SK-N-SH treated with all-trans-retinoic acid at 6 μM for 48 hours (cell line): ENCODE measurements at places on chromosomes 1 and 21.
A peak's percentile ranks its signal among the peaks of the same experiment; 100 is the strongest.

- no peak for ATAC-seq
These were observed 54.2 kb upstream of the RABGAP1L start for GRCh38 chr1:174105086-174105485.

DNA sequence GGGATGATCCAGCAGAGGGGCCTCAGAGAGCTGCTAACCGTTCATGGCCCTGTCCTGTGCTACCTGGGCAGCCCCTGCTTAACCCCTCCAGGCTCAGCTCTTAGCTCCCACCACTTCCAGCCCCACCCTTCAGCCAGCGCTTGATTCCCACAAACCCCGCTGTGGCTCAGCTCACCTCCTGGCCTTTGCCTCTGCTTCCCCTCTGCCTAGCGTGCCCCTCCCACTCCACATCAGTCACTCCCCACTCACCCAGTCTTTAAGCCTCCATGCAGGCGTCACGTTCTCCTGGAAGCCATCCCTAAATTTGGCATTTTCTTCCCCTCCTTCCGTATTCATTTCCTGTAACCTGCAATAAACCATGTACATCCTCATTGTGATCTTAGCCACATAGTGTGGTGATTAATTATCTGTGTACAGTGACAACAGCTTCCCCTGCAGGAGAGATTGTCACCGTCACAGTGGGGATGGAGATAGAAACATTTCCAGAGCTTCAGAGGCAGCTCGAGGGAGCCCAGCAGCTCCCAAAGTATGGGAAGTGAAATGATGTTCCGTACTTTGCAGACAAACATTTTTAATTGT is 65.5 kb downstream of the EPHB2 start:
- ATAC-seq: no peak

GRCh38 chr1:76190749-76191424 is 116.3 kb downstream of the ST6GALNAC3 start:
- no peak for ATAC-seq

GRCh38 chr1:154328318-154329151 is 3.2 kb downstream of the ATP8B2 start:
- peak; percentile 51 for ATAC-seq

- ATAC-seq: no peak
These were observed 109.1 kb downstream of the OLFML2B start for GRCh38 chr1:161914595-161914994.

- no peak for ATAC-seq
These were observed 6.6 kb upstream of the PRPF38B start for GRCh38 chr1:108685529-108685928.

DNA sequence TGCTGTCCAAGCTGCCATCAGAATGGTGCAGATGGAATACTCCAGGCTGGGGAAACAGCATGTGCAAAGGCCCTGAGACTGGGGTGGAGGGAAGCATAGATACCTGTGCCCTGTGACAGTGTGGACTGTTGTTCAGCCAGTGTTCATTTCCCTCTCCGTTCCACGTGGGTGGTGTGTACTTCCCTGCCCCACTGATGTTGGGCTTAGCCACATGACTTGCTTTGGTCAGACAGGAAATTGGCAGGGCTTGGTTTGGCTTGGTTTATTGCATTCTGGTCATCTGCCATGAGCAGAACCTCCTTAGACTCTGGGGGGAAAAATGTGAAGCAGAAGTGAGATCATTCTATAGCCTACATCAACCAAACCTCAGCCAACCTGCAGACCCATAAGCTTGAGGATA is 102.4 kb upstream of the IGSF21 start:
- no peak for ATAC-seq

DNA sequence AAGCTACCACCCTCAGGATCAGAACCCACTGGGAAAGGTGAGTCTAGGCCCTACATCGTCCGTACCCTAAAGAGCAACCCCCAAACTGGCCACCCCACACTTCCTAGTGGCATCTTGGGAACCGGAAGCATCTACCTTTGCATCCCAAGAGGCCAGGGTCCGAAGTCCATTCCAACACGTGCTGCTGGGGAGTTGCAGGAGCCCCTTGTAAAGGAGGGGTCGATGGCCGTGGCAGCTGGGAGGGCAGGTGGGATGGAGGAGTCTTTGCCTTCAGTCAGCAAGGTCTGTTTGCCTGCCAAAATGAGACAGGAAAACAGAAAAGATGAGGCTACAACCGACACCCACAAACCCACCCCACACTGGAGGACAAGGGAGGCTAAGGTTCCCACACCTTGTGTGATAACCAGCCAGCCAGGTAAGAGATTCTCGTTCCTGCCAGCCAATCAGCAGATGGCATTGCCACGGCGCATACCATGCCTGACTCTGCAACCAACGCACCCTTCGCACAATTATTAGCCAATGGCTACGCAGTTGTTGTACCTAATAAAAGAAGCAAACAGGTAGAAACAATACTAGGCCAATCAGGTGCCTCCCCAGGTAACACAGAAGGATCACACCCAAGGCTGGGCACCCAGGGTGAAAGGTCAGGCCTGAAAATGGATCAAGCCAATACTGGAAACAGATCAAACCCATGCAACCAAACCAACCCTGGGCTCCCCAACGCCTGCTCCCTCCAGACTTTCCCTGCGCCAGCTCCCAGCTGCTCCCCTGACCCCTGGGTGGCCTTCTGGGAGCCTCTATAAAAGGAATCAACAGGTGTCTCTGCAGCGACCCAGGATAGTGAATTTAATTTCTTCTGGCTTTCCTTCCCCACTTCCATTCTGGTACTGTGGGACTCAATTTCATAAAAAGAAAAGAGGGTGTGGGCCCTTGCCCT is 35.6 kb downstream of the CASZ1 start:
- no peak for ATAC-seq

GRCh38 chr1:205436776-205437410 is 15.0 kb upstream of the LEMD1 start:
- no peak for ATAC-seq

DNA sequence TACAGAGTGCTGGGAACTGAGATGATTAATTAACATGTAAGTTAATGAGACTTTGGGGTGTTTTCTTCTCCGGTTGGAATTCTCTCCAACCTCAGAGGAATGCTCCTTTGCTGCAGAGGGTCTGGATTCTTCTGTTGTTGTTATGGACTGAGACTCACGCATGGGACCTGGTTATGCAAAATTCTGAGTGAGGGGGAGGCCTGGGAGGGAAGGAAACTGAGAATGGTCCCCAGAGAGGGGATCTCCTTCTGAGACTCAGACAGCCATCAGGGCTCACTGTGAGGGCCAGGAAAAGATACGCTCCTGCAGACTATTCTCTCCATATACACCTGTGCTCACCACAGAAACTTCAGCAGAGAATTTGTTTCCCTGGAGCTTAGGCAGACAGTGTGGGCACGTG is 56.3 kb downstream of the HTR6 start:
- ATAC-seq: peak; percentile 36; the same call in 2 of the 3 replicates

DNA sequence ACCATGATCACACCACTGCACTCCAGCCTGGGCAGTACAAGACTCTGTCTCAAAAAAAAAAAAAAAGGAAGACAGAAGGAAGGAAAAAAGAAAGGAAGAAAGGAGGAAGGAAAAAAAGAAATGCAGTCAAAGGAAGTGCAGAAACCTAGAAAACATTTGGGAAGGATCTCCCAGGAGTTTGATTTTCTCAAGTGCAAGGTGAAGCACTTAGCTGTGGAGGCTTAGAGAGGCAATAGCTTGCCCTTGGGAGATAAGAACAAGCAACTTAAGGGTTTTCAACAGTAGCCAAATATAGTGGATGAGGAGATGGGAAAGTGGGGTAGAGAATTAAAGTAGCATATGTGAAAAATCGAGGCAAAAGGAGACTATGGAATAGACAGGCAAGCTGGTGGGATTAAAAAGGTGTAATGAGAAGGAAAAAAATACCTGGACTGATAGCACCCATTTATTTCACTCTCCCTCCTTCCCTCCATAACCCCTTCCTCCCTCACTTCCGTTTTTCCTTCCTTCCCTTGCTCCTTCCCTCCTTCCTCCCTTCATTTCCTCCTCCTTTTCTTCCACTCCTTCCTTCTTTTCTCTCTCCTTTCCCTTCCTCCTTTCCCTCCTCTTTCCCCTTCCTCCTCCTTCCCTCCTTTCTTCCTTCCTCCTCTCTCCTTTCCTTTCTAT is 6.8 kb upstream of the FAM89A start:
- no peak for ATAC-seq

GRCh38 chr1:209207701-209208286 is 375.7 kb upstream of the CAMK1G start:
- ATAC-seq: peak; percentile 99

GRCh38 chr1:48254254-48254653 is 31.7 kb downstream of the SLC5A9 start:
- ATAC-seq: no peak

DNA sequence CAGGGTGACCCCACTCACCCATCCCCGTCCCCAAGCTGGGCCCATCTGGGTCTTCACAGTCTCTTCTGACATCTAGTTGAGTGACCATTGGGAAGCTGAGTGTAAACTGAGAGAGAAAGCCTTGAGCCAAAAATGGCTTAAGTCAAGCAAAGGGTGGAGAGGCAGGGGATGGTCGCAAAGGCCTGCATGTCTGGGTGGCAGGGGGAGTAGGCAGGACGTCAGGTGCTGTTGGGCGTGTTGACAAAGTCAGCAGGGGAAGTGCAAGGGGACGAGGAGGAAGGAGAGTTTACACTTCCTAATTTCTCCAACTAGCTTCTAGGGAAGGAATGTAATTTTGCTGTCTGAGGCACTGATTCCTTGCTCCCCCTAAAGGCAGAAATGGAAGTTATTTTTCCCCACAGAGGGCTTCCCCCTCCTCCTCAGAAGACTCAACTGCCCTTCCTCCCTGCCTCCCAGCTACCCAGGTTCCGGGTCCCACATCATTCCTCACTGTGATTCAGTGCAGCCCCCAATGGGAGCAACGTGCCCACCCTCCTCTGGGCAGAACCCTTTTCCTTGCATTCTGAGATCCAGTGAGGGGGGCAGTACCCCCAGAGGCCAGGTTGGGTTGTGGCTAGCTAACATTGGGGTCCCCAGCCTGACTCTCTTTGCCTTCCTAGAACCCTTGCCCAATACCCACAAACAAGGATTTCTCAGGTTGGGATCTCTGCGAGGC is 1.2 kb upstream of the ADORA1 start:
- ATAC-seq: peak; percentile 45

DNA sequence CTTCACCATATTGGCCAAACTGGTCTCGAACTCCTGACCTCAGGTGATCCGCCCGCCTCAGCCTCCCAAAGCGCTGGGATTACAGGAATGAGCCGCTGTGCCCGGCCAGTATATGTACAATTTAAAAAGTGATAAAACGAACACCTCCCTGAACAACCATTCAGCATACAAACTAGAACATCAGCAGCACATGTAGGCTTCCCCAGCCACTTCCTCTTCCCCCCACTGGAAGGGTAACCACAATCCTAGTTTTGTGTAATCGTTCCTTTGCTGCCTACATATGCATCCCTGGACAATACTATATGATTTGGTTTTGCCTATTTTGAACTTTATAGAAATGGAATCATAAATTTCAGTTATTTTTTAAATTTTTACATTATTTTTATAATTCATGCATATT is 60.4 kb downstream of the DESI2 start:
- no peak for ATAC-seq

DNA sequence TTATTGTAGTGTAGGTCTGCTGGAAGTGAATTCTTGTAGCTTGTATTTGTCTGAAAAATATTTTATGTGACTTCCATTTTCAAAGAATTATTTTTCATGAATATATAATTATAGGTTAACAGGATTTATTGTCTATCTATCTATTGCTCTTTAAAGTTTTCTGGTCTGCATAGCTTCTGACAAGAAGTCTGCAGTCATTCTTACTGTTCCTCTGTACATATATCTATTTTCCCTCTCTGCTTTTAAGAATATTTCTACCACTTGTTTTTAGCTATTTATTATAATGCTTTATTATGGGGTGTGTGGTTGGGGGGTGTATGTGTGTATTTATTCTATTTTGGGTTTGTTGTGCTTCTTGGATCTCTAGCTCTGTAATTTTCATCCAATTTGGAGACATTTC is 77.4 kb downstream of the ETS2 start:
- ATAC-seq: no peak
